Hypothalamus (tissue), 51 donors: ENCODE measurements at places on chromosomes 7 and 10.

GRCh38 chr10:86365346-86366032, 1.1 kb downstream of the GRID1 start:
- no peak for DNase-seq

DNA sequence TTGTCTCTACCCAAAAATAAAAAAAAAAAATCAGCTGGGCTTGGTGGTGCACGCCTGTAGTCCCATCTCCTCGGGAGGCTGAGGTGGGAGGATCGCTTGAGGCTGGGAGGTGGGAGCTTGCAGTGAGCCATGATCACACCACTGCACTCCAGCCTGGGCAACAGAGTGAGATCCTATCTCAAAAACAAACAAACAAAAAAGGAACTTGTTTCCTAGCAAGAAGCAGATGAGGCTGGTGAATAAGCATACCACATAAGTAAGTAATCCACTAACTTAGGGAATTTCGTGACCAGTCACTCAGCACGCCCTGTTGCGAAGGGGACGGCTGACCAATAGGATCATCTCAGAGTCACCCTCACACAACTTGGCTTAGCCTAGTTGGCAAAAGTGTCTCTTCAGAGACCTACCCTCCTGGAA, 64.6 kb downstream of the CUX1 start:
- no peak for DNase-seq

DNA sequence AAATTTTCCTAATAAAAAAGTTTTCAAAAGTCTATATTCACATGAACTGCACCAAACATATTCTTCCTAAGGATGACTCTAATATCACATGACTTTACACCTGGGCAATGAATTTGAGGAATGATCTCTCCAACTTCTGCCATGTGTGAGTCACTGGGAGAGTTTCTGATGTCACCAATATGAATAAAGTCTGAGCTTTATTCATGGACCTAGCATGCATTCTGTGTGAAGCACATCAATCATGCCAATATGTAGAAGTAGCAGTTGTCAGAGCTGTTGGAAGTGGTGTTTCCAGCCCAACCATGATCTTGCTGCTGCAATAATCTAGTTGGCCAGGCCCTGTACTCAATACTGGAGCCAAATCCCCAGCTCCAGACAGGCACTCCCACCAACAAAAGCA, 91.7 kb upstream of the IFRD1 start:
- no peak for DNase-seq

DNA sequence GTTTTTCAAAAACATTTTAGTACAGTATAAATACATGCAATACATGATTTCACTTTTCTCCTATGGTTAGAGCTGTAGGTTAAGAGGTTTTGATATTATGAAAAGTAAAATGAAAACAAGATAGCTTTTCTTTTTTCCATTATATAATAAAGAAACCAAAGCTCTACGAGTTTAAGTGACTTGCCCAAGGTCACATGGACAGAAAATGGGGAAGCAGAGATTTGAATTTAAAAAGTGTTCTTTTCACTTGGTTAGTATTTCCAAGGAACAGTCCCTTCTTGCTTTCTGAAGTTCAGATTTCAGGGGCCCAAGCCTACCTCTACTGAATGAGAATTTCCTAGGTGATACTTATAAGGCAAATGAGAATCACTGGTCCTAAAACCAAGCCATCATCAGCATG, 13.2 kb upstream of the MAP3K8 start:
- DNase-seq, result no peak

GRCh38 chr7:122429926-122430325, 125.4 kb upstream of the FEZF1 start:
- no peak for DNase-seq

- no peak for DNase-seq
Measured at GRCh38 chr10:51501396-51501795, 198.0 kb downstream of the CSTF2T start.

DNA sequence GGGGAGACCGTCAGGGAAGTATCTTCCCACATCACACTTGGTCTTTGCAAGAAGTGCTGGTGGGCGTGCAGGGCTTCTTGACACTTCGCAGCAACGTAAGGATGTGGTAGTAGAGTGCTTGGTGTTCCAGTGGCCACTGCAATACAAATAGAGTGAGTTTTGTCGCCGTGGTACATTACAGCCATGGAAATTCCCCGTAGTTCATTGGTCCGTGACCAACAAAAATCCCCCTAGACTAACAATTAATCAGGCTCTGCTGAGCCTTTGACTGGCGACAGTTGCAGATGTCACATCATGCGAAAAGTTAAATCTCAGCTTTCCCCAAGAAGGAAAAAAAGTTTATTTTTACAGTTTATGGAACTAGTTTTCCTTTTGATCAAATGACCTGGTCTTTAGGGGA, 134.7 kb downstream of the MGMT start:
- DNase-seq, result no peak

DNA sequence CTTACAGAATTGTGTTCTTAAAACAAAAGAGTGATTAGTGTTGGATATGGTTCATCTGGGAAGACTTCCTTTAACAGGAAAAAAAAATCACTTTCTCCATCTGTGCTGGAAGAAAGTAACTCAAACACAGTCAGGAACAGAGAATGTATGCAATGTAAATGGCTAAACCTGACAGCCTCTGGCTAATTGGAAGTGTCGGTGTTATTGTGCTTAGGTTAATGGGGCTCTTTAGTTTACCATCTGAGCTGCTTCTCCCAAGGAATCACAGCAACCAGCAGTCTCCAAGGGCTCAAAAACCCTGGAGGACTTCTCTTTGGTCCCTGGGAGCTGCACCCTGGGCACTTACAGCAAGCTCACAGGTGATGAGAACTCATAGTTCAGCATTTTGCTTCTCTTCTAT, 724.5 kb downstream of the LRMDA start:
- DNase-seq, result no peak

DNA sequence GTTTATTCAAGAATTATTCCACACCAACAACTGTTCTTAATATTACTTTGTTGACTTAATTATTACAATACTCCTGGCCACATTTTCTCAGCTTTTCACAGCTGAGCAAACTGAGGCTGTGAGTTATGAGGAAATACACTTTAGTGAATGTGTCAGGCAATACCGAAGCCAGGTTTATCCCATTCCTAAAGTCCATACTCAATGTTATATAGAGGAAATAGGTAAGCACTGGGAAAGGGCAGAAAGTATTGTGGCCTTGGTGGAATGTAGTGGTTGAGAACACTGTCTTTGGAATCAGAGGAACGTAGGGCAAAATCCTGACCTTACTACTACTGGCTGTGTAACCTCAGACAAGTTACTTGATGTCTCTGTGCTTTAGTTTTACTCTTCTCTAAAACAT, 110.8 kb downstream of the CD36 start:
- no peak for DNase-seq

DNA sequence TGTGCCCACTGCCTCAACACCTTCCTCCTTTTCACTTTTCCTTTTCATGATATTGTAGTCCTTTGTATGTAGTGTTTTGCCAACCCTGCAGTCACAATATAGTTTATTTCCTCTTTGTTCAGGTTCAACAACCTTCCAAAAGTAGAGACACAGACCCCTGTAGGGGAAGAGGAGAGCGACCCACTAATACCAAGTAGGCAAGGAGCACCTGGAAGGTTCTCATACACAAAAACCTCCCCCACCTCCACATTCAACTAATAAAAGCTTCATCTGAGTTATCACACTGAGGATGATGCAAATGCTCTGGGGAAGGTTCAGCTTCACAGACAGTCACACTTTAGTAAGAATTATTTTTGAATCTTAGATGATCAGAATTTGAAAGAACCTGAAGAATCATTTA, 41.6 kb downstream of the PIK3AP1 start:
- no peak for DNase-seq
